ENCODE measurements at places on chromosomes 11 and 22.
A peak's percentile ranks its signal among the peaks of the same experiment; 100 is the strongest.

GRCh38 chr11:119006656-119007055, 8.7 kb downstream of the CENATAC start:
- no peak for DNase-seq

DNA sequence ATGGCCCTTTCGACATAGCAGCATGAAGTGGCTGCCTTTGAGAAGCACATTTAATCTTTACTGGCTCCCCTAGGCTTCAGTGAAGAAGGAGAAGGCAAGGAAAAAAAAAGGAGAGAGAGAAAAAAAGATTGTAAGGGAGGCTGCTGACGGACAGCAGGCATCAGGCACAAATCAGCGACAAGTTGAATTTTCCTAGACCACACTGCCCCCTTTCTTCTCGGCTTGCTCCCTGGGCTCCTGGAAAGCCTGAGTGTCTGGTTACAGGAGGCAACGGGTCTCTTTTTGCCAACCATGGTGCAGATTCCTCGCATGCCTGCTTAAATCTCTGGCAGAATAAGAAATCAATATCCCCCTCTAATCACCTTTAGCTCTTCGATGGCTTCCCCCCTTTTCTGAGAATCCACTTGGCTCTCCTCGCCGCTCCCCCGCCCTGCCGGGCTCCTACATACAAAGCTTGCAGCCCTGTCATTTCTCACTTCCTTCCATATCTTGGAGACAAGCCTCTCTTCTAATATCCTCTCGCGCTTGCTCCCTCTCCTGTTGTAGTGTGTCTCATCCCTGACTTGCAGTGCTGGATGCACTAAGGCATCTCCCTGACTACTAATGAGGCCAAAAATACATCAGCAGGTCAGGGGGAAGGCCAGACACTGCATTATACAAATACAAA, 14.3 kb downstream of the BLID start:
- DNase-seq, result no peak

DNA sequence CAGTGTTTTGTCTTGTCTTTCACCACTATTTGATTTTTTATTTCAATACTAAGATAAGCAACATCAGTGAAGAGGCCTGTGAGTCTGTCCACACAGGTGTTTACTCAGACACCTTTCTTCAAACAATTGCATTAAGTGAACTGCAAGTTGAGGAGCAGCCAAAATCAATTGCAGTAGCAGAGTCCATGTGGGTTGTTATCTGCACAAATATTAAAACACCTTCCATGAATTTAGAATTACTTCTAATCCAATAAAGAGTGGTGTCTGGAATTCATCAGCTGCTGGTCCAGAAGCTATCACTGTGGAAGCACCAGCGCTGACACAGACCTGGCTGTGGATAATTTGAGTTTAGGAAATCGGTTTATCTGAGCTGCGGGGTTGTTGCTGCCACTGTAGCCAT, 83.5 kb upstream of the FAT3 start:
- DNase-seq, result no peak

DNA sequence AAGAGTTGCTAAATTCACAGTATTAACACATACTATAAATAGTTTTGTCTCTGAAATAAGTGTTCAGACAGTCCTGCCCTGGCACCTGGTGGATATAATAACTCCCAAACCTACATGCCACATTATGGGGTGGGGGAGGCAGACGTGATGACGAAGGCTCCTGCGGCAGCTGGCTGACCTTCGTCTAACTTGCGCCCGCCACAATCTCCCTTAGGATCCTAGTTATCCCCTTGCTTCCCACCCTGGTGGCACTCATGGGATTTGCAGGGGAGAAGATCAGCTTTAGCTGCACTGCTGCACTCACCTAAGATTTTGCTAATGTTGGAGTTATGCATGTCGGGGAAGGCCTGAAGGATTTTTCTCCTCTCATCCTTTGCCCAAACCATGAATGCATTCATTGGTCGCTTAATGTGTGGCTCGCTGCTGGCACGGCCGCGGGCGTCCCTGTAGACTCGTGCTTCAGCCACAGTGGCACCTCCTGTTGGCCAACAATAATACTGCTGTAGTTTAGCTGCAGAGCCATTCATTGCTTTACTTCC, 367.6 kb downstream of the SOX6 start:
- no peak for DNase-seq

- DNase-seq, result no peak
These were observed 36.6 kb downstream of the TMEM45B start for GRCh38 chr11:129852125-129852740.

DNA sequence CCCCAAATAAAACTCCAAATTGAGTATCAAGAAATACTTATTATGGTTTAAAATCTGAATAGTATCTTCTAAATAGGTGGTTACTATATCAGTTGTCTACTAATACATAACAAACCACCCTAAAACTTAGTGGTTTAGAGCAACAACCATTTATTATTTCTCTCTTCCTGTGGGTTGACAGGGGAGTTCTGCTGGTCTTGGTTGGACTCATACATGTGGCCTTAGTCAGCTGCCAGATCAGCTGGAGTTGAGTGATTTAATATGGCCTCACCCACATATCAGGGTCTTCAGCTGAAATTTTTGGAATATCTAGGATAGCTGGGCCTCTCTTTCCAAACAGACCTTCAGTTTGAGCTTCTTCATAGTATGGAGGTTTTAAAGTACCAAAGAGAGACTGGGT, 34.5 kb downstream of the C11orf65 start:
- DNase-seq, result no peak

GRCh38 chr11:79482800-79483199, 42.0 kb upstream of the TENM4 start:
- no peak for DNase-seq

DNA sequence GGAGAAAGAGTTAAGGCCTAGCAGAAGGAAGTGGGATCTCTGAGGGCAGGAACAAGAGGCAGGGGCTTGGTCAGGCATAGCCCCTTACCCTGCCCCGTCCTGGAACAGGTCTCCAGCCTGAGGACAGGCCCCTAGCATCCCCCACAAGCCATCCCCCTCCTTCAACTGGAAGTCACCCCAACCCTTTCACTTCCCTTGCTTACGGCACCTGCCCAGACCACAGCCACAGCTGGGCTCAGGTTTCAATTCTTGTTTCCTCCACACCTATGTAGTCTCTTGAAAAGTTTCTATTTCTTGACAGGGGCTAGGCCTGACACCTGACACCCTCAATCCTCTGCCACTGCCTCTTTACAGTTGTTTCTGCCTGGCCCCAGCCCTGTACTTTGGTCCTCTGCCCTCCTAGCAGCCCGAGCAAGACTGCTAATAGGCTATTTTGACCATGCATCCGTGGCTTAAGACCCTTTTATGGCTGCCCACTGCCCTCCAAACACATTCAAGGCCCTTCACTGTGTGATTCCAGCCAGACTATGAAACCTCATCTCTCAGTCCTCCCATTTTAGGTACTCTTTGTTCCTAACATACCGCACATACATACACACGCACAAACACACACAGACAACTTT, 10.9 kb upstream of the FCHSD2 start:
- no peak for DNase-seq

DNA sequence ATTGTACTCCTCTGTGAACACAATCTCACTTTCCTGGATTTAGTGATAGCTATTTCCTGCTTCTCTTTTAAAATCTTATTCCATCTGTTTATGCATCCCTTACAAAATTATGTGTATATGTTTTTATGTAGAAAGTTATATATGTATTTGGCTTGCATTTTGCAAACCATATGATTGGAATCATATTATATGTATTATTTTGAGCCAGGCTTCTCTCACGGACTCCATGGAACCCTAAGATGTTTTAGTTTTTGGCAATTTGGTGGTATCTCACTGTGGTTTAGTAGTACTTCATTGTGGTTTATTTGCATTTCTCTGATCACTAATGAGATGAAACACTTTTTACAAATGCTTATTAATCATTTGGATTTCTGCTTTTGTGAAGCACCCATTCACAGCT, 507.3 kb upstream of the KIRREL3 start:
- DNase-seq, result no peak

- DNase-seq, result no peak
These were observed 58.4 kb upstream of the RCN1 start for GRCh38 chr11:32032478-32032877.

DNA sequence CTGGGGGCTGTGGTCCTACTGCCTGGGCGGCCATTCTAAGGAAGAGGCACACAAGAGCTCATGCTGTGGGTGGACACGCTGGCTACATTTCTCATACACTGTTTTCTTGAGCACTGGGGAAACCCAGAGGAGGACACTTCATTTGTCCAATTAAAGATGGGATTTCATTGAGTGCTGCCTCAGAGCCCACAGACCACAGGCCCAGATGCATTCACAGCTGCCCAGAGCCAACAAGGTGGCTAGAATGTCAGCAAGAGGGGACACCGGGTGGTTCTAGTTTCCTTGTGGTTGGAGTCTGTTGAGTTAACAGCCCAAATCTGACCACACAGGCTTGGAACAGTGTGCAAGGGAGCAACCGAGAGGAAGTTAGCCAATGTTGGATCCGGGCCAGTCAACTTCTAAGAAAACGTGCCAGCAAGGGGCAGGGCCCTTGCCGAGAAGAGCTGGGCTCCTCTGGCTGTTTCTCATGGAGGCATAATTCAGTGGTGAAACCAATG, 35.0 kb upstream of the SORL1 start:
- peak; percentile 73 for DNase-seq

GRCh38 chr11:85359859-85360258, 267.3 kb downstream of the DLG2 start:
- no peak for DNase-seq

DNA sequence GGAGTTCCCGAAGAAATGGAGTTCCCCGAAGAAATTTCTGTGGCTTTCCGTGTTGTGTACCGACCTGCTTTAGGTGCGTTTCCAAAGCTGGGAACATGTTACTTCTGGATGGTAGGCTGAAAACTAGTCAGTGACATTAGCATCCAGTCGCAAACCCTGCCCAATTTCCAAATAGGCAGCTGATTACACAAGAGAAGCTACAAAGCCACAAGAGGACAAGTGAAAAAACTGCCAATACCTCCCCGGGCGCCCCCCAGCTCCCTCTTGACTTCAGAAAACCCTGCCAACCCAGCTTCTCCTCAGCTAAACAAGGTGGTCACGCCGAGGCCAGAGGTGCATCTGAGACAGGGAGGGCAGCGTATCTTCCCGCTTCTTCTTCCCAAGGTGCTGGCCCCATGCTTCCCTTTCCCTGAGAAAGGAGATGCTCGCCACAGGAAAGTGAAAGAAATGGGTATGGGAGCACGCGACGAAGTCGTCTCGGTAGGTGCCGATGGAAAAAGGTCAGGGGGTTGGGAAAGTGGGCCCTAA, 551 bp downstream of the AGBL2 start:
- no peak for DNase-seq

DNA sequence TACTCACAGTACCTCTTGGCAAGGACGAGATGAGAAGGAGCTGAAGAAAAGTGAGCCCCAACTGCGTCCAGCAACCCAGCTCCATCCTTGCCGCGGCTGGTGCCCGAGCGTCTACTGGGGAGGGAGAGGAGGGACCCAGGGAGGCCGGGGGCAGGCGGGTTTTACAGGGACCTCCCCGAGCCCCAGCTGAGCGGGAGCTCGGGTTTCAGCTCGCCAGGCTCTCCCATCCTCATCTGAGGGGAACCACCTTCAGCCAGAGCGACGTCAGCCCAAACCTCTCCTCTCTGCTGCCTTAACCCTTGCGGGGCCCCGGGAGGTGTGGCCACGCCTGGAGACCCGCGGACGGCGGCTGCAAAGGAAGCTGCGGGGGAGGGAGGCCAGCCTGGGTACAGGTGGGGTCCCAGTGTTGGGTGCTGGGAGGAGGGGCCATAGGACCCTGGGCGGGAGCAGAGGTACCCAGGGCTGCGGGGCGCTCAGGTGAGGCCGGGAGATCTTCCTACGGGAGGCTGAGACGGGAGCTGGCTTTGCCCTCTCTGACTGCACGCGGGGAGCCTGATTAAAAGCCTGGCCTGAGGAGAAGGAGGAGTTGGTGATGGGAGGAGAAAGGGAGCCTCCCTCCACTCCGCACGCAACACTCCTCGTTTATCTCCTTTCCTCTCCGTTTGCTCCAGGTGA, at the start of gene PAMR1:
TSS of gene PAMR1 (minus strand) at position 116 of the 675 bp plus-strand sequence. CDS start at position 85, 31 bp downstream.
- peak; percentile 56 for DNase-seq

GRCh38 chr11:123377355-123377754, 52.7 kb upstream of the GRAMD1B start:
- no peak for DNase-seq

DNA sequence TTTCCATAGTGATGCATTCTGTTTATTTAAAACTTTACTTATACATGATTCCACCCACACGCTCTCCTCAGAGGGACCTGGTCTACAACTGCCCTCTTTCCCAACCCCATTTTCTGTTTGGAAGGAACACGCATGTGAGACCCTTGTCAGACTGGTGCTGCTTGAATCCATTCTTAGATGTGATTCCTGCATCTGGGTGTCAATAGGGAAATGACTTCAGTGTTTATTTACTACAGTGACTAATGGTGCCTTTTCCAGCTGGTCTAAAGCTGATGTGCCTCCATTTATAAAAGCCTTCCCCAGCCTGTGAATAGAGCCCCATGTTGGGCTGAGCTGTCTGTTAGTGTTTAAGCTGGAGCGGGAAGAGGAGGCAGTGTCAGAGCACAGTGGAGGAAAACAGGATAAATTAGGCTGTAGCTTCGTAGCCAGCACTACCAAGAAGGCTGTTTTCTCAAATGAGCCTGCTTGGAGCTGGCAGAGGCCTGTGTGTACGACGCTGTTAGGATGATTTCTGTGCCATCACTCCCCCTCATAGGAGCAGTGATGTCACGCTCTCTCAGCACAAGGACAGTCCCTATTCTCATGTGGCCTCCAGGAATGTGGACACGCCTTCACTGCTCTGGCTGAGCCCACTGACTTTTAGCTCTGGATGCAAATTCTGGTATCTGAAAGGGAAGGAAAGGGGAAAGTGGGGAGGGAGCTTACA, 18.9 kb upstream of the C11orf96 start:
- DNase-seq, result no peak

GRCh38 chr11:44509296-44509695, 56.2 kb upstream of the CD82 start:
- no peak for DNase-seq

GRCh38 chr11:65311170-65311678, 3.4 kb upstream of the CDC42EP2 start:
- no peak for DNase-seq

GRCh38 chr11:9777066-9777465, 113.2 kb downstream of the SWAP70 start:
- DNase-seq, result no peak

- peak; percentile 66 for DNase-seq
These were observed 913.4 kb upstream of the RAG2 start for GRCh38 chr11:37511425-37511933.
